ENCODE measurements at places on chromosomes 7 and 10. TPM values are rescaled to one million over a fixed set of nuclear protein-coding genes. Genes with fewer than 3 reads are reported as not detected.

CALHM3 gene
- total RNA-seq = not detected

DLX5 gene
- total RNA-seq = 2.3 TPM

FXYD4 gene
- not detected for total RNA-seq

SLC16A9 gene
- total RNA-seq = 0.42 TPM

ALOX5 gene
- total RNA-seq = not detected

HKDC1 gene
- total RNA-seq = 0.06 TPM

A1CF gene
- total RNA-seq = not detected

TMEM176A gene
- not detected for total RNA-seq

DNAJC2 gene
- total RNA-seq = 25.9 TPM

DDC gene
- total RNA-seq = not detected

COA1 gene
- 85.4 TPM for total RNA-seq

All from SJSA1 (cell line).